ENCODE measurements at places on chromosomes 3 and 15.
A peak's percentile ranks its signal among the peaks of the same experiment; 100 is the strongest.

- DNase-seq = peak; percentile 48
Measured at GRCh38 chr15:45458746-45459403, 63.7 kb downstream of the SLC30A4 start.

GRCh38 chr3:25427942-25428788 lies at the start of gene RARB:
TSS of gene RARB (plus strand) at chr3:25428263. CDS start at chr3:25428732, 469 bp downstream.
- no peak for DNase-seq

DNA sequence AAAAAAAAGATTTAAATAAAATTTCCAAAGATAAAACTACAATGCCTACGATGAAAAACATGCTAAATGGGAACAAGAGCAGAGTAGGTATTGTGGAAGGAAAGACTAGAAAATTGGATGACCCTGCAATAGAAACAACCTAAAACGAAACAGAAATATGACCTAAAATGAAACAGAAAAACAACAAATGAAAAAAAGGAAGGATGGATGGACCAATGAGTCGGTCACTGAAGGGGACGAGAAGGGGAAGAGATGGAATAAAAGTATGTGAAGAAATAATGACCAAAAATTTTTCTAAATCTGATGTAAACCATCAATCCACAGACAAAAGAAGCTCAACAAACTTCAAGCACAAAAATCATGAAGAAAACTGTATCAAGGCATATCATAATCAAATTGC lies 44.8 kb downstream of the TBC1D2B start:
- no peak for DNase-seq

- DNase-seq = no peak
Measured at GRCh38 chr3:36480911-36481648, 100.8 kb downstream of the STAC start.

GRCh38 chr3:117228466-117228865 lies 518.9 kb downstream of the TUSC7 start:
- no peak for DNase-seq

GRCh38 chr3:61527011-61527410 lies 34.4 kb upstream of the PTPRG start:
- no peak for DNase-seq

GRCh38 chr3:16253601-16254000 lies 11.1 kb downstream of the DPH3 start:
- DNase-seq = no peak

- no peak for DNase-seq
Measured at GRCh38 chr15:85571780-85572179, 191.4 kb downstream of the AKAP13 start.

GRCh38 chr3:132843851-132844553 lies 121.8 kb upstream of the NPHP3 start:
- no peak for DNase-seq

- DNase-seq = no peak
Measured at GRCh38 chr15:58830556-58830955, 59.5 kb downstream of the MINDY2 start.

GRCh38 chr3:24832891-24833290 lies 338.2 kb upstream of the THRB start:
- DNase-seq = no peak

DNA sequence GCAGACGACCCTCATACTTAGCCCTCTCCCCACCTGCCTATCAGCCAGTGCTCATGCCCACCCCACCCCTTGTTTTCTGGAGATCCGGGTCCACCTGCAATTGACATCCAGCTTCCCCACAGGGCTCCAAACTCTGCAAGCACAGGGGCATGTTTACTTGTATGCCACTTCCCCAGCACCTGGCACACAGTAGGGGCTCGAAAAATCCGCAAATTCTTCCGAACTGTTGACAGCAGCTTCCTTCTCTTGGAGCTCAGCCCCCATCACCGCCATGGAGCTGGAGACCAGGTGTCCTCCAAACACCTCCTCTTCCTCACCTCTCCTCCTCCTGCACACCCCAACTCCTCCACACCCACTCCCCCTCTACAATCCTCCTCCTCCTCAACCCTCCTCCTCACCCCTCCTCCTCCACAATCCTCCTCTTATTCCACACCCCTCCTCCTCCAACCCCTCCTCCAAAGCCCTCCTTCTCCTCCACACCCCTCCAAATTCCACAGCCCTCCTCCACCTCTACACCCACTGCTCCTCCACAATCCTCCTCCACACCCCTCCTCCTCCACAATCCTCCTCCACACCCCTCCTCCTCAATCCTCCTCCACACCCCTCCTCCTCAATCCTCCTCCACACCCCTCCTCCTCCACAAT lies 70.4 kb upstream of the BLM start:
- no peak for DNase-seq

- no peak for DNase-seq
Measured at GRCh38 chr3:2993736-2994135, 116.4 kb downstream of the IL5RA start.

DNA sequence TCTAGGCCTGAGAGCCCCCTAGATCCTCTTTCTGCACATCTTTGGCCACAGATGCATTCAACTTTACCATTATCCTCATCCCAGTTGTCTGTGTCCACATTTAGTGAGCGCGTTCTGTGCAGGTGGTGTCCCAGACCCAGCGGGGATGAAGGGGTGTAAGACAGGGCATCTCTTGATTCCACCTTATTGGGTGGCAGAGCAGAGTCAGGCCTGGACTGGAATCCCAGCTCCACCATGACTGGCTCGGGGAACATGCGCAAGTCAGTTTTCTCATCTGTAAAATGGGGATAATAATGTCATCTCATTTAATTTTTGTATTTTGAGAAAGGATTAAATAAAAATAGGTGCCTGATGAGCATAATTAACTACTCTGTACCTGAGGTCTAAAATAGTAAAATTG lies 7.8 kb downstream of the SMAD6 start:
- no peak for DNase-seq

- DNase-seq = no peak
Measured at GRCh38 chr3:146581951-146582467, 23.1 kb downstream of the PLSCR5 start.

DNA sequence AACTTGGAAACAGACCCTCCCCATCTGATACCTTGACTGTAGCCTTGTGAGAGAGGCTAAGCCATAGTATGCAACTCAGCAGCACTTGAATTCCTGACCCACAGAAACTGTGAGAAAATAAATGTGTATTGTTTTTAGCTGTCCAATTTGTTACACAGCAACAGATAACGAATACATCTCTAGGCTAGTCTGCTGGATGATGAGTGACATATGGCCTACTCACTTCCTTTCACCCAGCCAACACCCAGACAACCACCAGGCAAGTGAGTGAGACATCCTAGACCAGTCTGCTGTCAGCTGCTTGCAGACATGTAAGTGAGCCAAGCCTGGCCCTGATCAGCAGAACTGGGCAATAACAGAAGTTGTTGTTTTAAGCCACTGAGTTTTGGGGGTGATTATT lies 19.2 kb upstream of the SMAD6 start:
- DNase-seq = no peak

GRCh38 chr15:51137024-51137423 lies 42.3 kb upstream of the TNFAIP8L3 start:
- DNase-seq = no peak

DNA sequence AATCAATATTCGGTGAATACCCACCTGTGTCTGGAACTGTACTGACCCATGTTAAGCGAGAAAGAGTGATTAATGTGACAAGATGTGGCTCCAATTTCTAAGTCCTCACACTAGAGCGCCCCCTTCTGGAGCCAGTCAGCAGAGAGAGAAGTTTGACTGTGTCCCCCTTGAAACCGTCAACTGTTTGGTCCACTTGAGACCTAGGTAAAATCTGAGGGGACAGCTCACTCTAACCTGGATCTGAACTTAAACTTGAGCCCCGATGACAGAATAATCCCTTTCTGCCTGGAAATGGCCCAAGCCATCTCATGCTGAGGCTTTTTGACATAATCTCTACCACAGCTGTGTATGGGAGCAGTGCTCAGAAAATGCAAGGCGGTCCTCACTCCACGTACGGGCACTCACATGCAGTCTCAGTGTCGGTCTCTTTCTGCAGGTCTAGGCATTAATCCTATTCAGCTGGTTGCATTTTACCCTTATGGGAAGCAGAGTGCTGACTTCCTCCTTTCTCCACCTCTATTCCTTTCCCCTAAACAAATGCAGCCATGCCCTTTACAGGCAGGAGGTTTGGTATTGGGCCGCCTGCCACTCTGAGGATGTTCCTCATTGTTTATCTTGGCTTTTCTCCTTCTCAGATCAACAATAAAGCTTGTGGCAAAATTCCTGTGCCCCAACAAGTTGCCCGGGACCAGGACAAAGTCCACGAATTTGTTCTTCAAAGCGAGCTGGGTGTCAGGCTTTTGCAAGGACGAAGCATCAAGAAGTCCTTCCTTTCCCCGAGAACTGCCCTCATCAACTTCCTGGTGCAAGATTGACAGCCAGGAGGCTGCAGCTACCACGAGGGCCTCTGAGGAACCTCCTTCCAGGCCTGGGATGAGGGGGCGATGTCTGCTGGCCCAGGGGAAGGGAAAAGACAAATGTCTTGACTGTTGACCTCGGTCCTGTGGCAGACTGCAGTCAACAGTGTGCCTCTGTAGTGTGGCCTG lies 47.5 kb upstream of the LIMD1 start:
- no peak for DNase-seq

GRCh38 chr15:92457471-92458041 lies 63.9 kb downstream of the ST8SIA2 start:
- DNase-seq = no peak

- no peak for DNase-seq
Measured at GRCh38 chr15:31230630-31231485, 95.8 kb upstream of the KLF13 start.

DNA sequence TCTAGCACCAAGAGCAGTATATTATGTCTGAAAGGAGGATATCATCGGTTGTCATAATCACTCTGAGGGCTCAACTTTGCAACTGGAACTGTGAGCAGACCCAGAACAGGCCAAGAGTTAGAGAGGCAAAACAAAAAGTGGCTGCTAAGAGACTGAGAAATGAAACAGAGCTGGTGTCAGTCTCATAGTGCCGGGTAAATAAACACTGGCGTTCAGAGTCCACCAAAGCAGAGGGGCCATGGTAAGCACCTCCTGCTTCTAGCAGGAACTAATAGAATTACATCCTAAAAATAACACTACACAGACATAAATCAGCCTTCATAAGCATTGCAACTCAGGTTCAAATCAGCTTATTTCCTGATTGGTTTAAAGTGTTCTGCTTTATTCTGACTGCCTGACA lies 10.3 kb upstream of the IL12A start:
- DNase-seq = no peak

DNA sequence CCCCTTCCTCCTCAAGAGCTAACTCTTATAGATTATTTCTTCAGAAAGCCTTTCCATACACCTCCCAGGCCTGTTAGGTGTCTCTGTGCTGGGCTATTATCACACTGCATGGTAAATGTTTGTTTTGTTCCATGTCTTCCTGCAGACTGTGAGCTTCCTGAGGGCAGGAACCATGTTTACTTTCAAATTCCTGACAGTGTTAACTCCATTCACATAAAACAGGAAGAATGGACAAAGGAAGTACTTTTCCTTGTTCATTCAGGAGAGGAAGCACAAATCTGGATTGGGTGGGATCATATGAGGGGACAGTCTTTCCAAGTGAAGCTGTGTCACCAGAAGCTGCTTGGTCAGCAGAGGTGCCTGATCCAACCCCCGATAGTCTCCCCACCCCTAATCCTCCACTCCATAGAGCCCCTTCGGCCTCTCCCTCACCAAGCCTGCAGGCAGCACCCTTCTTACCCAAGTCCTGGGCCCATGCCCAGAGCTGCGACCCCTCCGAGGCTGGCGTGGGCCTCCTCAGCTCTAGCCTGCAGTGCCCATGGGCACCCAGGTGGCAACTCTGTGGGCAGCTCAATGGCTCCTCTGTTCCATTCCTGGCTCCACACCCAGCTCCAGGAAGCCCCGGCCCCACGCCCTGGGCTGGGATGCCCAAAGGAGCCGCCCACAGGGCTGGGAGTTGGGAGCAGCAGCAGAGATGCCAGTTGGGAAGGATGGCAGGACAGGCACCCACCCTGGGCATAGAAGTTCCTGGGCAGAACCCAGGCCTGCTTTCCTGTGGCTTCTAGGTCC lies 6.9 kb downstream of the SHF start:
- no peak for DNase-seq

GRCh38 chr15:89936051-89936785 lies 23.5 kb upstream of the ARPIN start:
- no peak for DNase-seq

- no peak for DNase-seq
Measured at GRCh38 chr15:31457631-31458526, 131.2 kb downstream of the KLF13 start.

- no peak for DNase-seq
Measured at GRCh38 chr3:112813723-112814171, 32.9 kb downstream of the CD200R1L start.

DNA sequence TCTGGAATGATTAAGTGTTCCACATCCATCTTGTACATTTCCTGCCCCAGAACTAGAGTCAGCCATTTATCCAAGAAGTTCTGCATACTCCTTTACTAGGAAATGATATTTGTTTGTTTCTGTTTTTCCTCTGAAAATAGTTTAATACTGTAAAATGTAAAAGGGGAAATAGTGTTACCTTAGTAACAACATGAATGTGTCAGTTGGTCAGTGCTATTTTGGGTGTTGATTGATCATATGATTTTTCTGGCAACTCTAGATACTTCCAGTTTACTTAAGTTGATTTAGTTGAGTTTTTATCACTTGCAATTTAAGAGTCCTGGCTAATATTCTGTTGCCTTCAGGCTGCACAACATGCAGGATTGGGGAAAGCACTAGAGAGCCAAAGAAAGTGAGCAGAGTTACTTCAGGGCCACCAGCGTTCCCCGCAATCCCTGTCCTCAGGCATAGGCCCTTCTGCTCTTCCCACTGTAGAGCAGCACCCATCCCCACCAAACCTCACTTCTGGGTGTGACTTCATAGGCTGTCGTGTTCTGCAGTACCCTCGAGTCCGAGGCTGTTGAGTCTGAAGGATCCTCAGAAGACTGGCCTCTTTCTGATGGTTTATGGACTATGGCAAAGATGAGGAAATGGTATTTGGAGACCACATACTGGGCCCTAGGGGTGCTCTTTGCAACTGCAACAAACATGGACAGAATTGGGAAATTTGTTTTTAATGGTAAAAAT lies 69.0 kb downstream of the CHD2 start:
- DNase-seq = no peak

DNA sequence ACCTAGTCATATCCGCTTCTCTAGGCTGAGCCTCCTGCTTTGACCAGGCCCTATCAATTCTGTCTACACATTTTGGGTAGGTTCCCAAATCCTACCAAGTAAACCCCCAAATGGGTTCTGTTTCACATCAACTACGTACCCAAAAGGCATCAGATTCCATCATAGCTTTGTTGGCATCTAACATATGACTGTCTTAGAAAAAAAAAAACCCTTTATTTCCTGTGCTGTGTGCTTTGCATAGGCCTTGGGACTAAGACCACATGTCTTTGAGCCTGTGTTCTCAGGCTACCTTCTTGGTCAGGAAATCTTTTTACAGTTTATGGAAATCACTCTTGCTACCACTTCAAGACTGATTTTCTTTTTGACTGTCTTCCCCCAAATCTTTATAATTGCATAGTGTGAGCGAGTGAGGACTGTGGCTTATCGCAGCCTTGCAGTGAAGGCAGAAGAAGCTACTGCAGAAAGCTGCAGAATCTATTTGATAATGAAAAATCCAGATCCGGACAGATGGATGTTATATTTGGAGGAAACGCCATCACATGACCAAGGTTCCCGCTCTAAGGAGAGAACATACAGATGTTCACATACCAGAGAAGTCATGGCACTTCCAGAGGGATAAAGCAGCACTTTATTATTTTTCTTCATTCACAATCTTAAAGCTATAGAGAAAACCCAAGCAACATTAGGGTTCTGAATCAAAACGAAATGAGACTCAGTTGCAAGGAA lies 111.2 kb downstream of the EOMES start:
- no peak for DNase-seq

- DNase-seq = no peak
Measured at GRCh38 chr15:58793862-58794261, 22.8 kb downstream of the MINDY2 start.

- no peak for DNase-seq
Measured at GRCh38 chr3:10354361-10355015, 33.6 kb upstream of the SEC13 start.
